ENCODE measurements at places on chromosomes 3 and 15.
A peak's percentile ranks its signal among the peaks of the same experiment; 100 is the strongest.

DNA sequence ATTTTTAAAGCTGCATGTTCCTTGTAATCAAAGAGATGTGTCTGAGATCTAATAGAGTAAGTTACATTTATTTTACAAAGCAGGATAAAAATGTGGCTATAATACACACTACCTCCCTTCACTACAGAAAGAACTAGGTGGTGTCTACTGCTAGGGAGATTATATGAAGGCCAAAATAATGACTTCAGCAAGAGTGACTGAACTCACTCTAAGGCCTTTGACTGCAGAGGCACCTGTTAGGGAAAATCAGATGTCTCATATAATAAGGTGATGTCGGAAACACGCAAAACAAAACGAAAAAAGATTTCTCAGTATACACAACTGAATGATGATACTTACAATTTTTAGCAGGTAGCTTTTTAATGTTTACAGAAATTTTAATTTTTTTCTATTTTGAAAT is 19.1 kb downstream of the B3GNT5 start:
- no peak for DNase-seq

DNA sequence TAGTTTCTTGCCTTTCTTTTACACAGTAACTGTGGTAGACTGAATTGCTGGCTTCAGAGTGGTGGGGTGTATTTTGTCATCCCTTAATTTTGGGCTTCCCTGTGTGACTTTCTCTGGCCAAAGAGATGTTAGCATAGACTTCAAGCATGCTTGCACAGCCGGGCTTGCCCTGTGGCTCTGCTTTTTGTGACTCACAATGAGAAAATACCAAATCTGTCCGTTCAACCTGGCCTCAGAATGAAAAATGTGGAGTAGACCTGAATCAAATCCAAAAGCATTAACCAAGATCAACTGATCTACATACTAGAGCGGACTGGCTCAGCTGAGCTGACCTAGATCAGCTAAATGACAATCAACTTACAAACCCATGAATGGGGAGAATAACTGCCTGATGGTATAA is 51.4 kb downstream of the PLAAT1 start:
- peak; percentile 17 for DNase-seq

GRCh38 chr15:58583171-58583908 is 151.5 kb downstream of the LIPC start:
- no peak for DNase-seq

GRCh38 chr15:82314769-82315518 is 34.3 kb downstream of the GOLGA6L10 start:
- no peak for DNase-seq

- DNase-seq: no peak
Observed at GRCh38 chr3:60187343-60187742, 1063.9 kb downstream of the FHIT start.

GRCh38 chr3:64551697-64552096 is 136.1 kb downstream of the ADAMTS9 start:
- DNase-seq: no peak

- DNase-seq: no peak
Observed at GRCh38 chr3:55519019-55519418, 31.9 kb upstream of the WNT5A start.

DNA sequence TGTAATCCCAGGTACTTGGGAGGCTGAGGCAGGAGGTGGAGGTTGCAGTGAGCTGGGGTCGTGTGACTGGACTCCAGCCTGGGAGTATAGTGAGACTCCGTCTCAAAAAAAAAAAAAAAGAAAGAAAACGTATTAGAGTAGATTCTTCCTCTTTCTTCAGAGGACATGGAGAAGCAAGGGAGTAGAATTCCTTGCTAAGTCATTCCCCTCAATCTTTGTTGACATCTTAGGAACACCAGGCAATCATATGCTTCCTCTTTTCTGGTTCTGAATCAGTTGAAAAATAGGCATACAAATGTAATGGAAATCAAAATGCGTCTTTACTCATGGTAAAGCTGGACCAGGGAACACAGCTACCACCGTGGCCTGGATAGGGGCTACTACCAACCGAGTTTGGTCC is 38.3 kb upstream of the ATOSA start:
- no peak for DNase-seq

GRCh38 chr3:176362191-176362731 is 835.0 kb downstream of the TBL1XR1 start:
- DNase-seq: no peak

DNA sequence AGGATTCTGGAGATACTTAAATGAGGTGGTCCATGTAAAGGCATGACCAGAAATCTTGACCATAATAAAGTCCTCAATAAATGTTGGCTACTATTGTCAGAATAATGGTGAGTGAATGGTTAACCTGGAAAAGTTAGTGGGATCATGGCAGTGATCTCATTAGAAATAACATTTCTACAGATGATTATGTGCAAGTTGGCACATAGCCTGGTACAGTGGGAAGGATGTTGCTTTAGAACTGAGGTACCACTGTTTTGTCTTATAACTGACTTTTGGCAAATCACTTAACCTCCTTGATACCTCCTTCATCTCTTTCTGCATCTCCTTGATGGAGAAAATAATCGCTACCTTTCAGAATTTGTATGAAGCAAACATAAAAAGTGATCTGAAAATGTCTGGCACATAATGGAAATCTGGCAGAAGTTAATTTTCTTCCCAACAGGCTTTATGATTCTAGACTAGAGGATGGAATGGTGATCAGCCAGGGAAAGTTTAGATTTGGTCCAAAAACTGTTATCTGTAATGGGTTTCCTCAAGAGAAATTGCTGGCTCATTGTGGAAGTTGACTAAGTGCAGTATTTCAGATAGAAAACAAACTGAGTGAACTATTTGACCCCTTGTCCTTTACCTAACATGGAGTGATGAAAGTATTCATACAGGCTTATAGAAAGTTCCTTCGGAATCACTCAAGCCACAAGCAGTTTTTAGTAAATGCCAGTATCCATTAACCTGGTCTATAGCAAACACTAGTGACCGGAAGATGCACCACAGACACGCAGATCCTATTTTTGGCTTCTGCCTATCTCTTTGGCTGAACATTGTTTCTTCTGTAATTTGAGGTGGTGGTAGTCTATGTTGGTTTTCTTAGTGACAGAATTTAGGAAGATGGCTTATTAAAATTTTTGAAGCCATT is 449.6 kb upstream of the TGFBR2 start:
- DNase-seq: no peak

- DNase-seq: peak; percentile 9
Observed at GRCh38 chr15:94100863-94101262, 130.5 kb upstream of the MCTP2 start.

DNA sequence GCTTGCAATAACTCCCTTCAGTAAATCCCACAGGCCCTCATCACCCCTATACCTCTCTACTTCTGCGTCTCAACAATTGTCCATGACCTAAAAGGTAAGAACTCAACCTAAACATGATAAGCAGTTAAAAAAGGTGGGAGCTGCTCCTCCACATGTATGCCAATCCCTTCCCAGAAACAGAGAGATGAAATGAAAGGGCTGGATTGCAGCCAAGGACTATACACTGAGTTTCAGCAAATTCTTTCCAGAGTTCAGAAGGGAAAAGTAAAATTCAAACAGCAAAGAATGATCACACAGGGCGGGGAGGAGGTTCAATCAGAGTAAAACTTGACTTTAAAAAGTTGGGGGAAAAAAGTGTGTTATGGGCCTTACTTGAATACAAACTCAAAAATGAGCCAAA is 27.5 kb downstream of the PLOD2 start:
- DNase-seq: no peak

DNA sequence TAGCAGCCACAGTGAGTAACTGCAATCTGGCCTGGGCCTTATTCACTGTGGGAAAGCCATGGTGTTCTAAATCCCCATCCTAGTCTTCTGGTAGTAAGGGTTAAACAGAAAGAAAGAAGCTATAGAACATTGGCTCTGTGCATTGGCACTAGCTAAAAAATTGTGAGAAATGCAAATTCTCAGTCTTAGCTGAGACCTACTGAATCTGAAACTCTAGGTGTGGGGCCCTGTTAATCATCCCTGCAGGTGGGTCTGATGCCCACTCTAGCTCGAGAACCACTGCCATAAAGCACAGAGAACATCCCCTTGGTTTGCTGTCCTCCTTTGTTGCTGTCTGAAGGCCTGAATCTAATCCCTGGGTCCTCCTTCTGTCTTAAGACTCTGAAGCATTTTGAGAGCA is 59.3 kb downstream of the MEIS2 start:
- no peak for DNase-seq

GRCh38 chr3:48694610-48695392 is 9.1 kb upstream of the NCKIPSD start:
- DNase-seq: peak; percentile 81

DNA sequence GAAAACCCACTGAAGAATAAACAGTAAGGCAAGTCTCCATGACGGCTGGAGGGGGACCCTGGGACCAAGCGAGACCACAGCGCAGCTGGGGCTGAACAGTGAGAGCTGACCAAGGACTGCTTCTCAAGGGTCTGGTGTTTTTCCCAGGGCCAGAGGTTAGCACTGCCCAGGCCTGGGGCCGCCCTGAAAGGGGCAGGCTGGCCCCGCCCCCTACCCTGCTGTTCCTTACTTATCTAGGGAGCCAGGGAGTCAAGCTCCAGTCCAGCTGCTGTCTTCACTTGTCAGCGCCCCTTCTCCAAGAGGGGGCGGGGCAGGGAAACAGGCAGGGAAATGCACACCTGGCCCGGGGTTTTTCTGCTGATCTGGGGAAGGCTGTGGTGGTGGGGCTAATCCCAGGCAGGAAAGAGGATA is 51.6 kb upstream of the HACD2 start:
- DNase-seq: no peak

- no peak for DNase-seq
Observed at GRCh38 chr3:101703169-101703568, 16.7 kb upstream of the RPL24 start.

GRCh38 chr3:52983828-52984227 is 62.0 kb downstream of the SFMBT1 start:
- DNase-seq: no peak

DNA sequence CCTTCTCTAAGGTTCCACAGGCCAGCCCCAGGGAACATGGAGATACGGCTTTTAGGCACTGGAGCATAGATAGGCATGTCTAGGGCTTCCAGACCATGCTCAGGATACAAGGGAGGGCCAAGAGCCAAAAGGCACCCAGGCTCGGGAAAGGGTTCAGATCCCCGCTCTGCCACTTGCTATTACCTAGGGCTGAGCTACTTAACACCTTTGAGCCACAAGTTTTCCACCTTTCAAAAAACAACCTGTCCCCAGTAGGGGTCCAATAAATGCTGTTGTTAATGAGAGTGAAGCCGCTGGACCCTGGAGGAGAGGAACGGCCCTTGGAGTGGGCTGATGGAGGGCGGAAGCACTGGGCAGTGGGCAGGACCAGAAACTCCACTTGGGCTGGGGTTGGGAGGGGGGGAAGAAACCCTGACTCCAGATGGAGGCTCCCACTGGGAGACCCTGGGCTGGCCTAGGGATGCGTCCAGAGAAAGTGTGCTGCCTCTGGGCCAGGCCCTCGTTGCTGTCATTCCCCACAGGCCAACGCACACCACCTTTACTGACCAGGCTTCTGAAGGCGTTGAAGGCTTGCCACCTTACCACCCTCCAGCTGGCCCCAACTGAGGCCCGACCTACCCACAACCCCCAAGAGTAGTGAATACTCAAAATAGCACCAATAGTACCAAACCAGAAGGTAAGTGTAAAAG is 8.6 kb upstream of the ITPKA start:
- DNase-seq: no peak

DNA sequence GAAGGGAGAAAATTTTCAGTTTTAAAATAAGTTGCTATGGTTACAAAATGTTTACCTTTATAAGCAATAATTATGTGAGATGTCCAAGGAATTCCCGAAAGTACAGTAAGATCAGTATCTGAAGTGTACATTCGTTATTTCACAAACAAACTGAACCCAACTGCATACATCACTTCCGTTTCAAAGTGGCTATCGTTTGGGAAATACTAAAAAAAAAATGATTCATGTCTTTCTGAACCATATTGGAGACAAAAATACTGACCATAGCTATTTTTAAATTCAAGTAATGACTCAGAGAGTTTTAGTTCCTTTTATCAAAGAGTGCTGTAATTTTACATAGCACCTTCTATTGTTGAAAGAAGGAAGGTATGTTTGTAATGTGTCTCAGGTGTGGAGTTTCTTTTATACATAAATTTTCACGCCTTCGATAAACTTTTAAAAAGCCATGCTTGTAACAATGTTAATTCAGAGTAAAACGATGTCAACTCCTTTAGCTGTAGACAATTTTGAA is 8.0 kb upstream of the ANKRD28 start:
- DNase-seq: peak; percentile 72

GRCh38 chr3:127568586-127568985 is 21.9 kb downstream of the TPRA1 start:
- no peak for DNase-seq

GRCh38 chr3:38829404-38829803 is 13.4 kb upstream of the SCN10A start:
- peak; percentile 82 for DNase-seq

GRCh38 chr3:4588466-4588865 is 95.3 kb downstream of the ITPR1 start:
- peak; percentile 90 for DNase-seq

- no peak for DNase-seq
Observed at GRCh38 chr15:34116620-34117019, 14.7 kb downstream of the PGBD4 start.

DNA sequence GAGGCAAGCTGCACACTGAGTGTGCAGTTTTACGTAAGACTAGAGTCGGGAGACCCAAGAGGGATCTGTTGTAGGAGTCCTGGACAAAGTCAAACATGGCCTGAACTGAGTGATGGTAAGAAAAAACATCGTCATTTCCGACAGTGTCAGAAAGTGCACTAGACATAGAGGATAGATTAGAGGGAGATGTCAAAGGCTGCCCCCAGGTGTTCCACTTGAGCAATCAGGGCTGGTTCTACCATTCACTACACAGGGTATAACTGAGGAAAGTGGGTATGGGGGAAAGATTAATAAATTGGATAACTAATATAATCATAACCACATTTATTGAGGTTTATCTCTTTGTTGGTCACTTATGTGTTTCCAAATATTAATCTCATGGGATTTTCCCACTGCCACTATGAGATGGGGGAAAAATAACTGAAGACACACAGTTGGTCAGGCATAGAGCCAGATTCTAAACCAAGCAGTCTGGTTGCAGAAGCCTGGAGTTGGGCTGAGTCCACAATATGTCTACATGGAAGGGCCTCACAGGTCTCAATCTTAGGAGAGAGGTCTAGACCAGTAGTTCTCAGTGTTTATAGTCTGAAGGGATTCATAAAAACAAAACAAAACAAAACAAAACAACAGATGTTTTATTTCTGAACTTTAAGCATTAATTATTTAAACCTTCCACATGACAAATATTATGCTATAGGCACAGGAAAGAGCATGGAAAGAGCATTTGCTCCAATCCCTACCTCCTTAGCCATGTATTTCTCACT is 766.5 kb downstream of the NTRK3 start:
- peak; percentile 28 for DNase-seq

- no peak for DNase-seq
Observed at GRCh38 chr3:9088441-9089353, 125.4 kb upstream of the RAD18 start.

DNA sequence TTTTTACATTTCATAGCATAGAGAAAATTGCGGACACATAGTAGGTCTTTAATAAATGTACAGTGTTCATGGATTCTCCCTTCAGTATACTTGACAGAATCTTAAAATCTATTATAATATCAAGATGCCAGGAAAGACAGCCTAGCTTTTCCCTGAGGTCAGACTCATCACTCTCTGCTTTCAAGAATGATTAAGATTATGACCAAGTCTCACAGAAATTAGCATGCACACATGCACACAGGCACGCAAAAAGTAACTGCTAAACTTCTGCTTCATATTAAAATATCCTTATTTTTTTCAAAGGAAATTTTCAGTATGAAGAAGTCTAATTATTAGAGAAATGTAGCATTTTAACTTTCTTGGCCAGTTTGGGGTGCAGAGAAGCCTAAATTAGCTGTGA is 493.8 kb upstream of the NECTIN3 start:
- DNase-seq: peak; percentile 32

- DNase-seq: no peak
Observed at GRCh38 chr3:170442947-170443346, 24.3 kb downstream of the CLDN11 start.
